ENCODE measurements at places on chromosomes 2 and 18.
A peak's percentile ranks its signal among the peaks of the same experiment; 100 is the strongest.

- DNase-seq = no peak
These were observed 72.5 kb upstream of the ID2 start for GRCh38 chr2:8609357-8609811.

DNA sequence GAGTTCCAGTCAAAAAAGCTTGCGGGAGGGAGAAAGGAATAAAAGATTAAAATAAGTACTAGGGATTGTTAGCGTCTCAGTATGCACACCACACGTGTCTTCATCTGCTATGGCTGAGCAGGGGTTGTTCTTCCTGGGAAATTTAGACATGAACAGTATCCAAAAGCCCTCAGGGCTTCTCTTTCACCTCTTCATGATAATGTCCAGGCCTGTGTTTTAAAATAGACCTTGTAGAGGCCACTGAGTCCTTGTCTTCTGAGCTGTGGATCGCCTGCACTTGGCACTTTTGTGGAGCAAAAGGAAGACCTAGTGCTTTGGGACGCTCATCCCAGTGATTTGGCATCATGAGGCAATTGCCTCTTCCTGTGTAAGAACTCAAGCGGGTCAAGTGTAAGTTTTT lies 52.4 kb downstream of the CFAP221 start:
- no peak for DNase-seq

- no peak for DNase-seq
These were observed 112.3 kb upstream of the ATP5MC3 start for GRCh38 chr2:175293776-175294175.

DNA sequence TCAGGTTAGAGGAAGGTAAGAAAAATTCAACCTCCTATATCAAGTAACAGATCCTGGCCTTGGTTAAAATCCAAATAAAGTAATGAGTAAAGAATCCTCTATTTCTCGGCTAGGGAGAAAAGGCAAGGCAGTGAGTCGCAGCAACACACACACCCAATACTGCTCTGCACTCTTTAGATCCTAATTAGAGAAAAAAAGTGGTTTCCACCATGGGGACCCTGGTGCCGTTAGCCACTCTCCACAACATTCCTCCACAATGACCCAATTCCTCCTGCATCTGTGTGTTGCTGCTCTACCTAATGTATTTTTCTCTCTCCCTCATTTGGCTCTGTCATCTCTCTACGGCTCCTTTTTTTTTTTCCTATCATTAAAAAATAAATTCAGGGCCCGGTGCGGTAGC lies 462.7 kb downstream of the METTL4 start:
- no peak for DNase-seq

- no peak for DNase-seq
These were observed 103.7 kb upstream of the HNRNPA3 start for GRCh38 chr2:177108890-177109289.

DNA sequence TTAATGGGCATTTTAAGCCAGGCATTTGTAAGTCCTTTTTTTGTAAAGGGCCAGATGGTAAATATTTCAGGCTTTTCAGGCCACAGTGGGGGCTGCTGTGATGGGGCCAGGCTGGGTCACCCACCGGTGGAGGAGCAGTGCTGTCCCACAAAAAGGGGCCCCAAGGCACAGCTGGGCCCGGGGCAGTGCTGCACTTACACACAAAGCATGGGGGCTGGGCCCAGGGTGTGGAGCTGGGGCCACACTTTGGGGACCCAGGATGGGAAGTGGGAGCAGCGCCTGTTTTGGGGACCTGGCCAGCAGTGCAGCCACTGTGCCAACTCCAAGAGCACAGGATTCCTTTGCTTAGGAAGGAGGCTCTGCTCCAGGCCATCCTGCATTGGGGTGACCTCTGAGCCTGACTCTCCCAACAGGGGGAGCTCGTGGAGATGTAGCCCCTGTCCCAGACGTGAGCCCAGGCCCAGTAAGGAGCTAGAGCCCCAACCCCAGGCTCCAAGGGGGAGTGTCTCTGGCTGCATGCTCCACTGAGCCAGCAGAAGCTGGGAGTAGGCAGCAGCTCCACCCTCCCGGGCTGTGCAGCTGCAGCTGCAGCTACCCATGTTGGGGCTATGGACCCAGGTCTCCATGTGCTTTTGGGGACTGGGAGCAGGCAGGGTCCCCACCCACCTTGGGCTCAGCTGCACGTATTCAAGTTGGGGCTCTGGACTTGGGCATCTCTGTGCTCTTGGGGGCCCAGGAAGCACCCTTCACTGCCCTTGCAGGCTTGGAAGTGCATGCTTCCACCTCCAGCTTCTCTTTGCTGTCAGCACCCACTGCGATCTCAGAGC lies 1036.5 kb upstream of the CNTNAP5 start:
- no peak for DNase-seq

GRCh38 chr18:49378458-49378857 lies 82.0 kb downstream of the DYM start:
- no peak for DNase-seq

GRCh38 chr18:3119401-3120341 lies 100.1 kb downstream of the MYOM1 start:
- no peak for DNase-seq

- DNase-seq = no peak
These were observed 402.8 kb downstream of the TXNL1 start for GRCh38 chr18:56235481-56236013.

DNA sequence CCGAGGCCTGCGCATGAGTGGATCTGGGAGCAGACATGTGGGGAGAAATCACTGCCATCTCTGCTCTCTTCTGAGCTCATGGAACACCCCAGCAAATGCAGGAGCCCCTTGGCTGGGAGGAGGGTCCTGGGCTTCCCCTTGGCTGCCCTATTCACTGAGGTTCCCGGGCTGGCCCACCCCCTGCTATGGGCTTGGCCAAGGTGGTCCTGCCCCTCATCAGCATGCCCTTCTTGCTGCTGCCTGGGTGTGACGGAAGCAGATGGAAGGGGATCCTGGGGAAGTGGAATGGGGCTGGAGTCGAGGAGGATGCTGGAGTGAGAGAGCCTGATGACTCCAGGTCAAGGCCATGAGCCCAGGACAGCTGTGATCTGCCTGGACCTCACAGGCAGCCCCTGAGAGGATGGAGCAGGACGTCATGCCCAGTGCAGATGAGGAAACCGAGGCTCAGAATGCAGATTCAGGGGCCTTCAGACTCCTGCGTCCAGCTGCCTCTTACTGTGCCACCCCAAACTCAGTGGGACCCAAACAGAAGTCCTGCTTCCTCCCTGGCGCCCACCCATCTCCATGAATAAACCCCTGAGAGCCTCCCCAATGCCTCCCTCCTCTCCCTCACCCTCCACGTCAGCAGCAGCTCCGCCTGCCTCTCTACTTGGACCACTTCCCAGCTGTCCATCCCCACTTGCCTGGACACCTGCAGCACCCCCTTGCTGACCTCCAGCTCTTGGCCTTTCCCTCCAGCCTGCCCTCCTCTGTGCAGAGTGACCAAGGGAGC lies 4.0 kb downstream of the SNED1 start:
- DNase-seq = peak; percentile 60

All from ascending aorta (tissue), 2 donors.